ENCODE measurements at places on chromosomes 2 and 18.

DNA sequence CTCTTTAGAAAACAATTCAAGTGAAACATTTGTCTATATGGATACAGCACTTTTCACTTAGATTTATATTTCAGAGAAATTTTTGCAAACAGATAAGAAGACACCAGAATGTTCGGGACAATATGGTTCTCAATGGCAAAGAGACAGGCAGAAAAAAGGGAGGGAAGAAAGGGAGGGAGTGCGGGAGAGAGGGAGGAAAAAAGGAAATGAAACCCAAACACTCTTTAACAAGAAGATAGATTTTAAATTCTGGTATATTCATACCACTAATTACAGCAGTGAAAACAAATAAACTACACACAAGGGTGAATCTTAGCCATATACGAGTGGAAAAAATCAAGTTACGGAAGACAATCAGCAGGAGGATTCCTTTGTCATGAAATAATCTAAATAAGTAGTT, 3.0 kb downstream of the PASK start:
- DNase-seq, result no peak

GRCh38 chr18:25661831-25662230, 309.9 kb upstream of the ZNF521 start:
- DNase-seq, result no peak

DNA sequence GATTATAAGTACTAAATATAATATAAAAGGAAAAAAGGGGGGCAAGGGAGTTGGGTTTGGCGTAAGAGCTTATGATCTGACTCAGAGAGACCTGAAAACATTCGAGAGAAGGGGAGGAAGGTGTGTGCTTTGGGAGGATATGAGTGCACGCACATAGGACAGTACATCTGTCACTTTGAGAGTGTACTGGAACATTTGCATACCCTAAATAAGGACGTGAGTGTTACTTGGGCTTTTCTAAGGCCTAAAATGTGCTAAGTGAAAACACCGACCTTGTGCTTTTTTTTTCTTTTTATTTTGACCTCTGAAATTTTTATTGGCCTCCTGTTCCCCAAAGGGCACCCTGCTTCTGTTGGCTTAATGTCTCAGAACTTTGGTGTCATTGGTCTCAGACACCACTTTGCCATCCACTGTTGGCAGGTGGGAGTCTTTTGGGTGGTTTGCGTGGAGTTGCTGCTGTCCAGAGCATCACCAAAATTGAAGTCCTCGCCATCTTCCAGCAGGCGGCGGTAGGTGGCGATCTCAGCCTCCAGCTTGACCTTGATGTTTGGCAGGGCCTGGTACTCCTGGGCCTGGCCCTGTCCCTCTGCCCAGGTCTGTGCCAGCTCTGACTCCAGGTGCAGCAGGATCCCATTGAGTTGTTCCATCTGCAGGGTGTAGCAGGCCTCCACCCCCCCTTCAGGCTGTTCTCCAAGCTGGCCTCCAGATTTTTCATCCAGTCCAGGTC, 57.7 kb downstream of the CD28 start:
- no peak for DNase-seq

- DNase-seq, result no peak
Measured at GRCh38 chr2:226308323-226308680, 491.3 kb downstream of the IRS1 start.

GRCh38 chr2:221064880-221065279, 507.2 kb downstream of the EPHA4 start:
- no peak for DNase-seq

DNA sequence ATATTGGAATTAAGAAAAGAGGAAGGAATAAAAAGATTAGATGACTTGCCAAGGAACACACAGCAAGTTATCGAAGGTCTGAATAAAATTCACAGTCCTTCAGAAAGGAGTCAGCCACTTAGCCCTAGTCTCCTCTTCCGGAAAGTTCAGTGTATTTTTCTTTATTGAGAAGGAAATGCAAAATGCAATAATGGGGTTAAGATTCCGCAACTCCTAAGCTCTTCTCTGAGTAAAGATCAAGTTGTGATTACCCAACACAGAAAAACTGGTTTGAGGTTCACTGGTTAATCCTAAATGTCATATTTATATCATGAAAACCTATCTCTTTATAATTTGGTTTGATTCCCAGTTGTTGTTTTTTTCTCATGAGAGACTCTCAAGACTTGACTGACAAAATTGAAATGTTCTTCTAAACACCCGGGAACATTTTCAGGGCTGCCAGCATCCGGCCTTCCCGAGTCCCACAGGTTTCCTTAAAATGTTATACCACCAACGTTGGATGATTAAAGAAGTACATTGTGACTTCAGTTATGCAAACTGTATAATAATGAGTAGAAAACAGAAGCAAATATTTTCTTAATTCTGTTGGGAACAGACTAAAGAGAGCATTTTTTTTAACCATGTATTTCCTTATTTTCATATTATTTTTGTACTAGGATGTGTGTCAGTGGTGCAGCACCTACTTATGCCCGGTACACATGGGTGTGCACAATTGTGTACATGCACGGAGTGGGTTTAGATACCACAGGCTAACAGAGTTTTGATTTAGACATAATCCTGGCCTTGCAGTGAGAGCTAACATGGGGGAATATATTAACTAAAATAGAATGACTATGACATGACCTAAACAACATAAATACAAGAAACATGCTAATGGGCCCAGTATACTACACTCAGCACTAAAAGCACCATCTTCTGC, 100.2 kb downstream of the STK39 start:
- DNase-seq, result no peak

DNA sequence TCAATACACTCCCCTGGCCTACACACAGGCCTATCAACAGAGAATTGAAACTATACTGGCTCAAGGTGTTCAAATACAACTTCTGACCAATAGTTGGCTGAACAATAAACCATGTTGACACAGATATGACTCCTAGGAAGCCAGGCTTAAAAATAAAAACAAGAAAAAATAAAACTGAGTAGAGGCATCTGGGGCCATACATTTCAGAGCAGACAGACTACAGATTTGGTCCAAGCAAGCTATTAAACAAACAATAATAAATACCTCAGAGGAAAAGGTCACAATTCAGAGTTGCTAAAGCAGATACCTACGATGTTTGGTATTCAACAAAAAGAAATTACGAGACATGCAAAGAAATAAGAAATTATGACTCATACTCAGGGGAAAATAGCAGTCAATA, 132.8 kb upstream of the ACVR2A start:
- DNase-seq, result no peak

GRCh38 chr2:114495046-114495445, 52.6 kb downstream of the DPP10 start:
- DNase-seq, result no peak

DNA sequence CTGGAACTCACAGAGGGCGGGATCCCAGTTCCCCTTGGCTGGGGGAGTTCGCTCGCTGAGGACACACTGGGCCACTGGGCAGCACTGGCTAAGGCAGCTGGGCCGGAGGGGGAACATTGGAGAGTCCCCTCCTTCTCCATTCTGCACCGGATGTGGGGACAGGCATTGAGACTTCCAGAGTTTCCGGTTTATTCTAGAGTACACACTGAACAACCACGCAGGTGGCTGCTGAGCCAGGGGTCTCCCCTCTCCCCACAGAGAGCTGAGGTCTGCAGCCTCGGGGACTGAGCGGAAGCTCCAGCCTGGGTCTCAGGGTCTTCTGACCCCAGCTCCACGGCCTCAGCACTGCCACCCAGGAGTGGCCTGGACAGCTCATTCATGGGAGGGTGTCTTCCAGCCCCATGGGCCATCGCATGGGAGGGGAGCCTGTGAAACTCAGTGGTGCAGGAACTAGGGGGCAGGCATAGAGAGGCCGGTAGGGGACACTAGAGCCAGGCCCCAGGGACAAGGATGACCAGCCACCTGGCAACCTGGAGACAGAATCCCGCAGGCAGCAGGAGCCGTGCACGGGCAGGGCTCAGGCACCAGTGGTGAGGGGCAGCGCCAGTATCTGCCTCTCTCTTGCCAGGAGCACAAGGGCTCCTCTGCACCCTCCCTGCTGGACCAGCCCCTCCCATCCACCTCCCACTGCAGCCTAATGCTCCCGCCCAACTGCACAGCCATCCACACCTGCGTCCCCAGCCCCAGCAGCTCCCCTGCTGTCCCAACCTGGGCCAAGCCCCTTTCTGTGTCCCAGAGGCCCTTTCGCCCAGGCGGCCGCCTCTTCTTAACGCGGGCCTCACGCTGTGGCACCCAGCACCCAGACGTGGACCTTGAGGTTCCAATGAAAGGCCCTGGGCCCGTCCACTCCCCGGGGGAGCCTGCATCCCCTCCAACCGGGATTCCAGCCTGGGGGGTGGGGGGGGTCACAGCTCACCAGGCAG, 45.1 kb upstream of the GPC1 start:
- no peak for DNase-seq

DNA sequence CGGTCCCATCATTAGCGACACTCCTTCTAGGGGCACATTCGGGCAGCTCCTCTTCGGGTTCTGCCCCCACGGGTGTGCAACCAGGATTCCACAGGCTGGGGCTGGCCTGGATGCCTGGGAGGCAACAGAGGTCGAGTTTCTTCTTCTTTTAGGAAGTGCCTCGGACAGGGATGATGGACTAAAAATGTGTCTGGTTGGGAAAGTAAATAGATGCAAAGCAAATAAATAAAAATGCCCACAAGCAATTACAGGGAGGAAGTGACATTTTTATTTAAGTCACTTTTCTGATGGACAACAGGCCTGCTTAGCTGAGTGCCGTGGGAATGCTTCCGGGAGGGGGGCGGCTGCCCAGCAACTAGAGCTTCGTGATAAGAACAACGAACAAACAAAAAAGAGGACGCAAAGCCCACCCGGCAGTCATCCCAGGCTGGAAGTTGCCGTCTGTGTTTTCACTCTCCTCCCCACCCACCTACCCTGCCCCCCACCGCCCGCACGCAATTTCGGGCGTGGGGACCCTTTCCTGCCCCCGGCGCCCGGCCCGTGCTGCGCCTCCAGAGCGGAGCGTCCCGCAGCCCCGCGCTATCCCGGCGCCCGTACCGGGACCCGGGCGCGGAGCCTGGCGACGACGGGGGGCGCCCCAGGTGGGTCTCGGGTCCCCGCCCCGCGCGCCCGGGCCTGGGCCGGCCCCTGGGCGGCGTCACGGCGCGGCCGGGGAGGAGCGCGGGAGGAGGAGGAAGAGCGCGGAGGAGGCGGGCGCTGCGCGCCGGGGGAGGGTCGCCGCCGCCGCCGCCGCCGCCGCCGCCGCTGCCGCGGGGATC, 412 bp upstream of the NCK2 start:
- peak; percentile 76 for DNase-seq

GRCh38 chr2:159292157-159292556, 5.7 kb upstream of the WDSUB1 start:
- DNase-seq, result no peak

GRCh38 chr2:127414638-127415592, 3.3 kb upstream of the PROC start:
- no peak for DNase-seq

- no peak for DNase-seq
Measured at GRCh38 chr2:33344230-33344629, 132.2 kb upstream of the RASGRP3 start.

DNA sequence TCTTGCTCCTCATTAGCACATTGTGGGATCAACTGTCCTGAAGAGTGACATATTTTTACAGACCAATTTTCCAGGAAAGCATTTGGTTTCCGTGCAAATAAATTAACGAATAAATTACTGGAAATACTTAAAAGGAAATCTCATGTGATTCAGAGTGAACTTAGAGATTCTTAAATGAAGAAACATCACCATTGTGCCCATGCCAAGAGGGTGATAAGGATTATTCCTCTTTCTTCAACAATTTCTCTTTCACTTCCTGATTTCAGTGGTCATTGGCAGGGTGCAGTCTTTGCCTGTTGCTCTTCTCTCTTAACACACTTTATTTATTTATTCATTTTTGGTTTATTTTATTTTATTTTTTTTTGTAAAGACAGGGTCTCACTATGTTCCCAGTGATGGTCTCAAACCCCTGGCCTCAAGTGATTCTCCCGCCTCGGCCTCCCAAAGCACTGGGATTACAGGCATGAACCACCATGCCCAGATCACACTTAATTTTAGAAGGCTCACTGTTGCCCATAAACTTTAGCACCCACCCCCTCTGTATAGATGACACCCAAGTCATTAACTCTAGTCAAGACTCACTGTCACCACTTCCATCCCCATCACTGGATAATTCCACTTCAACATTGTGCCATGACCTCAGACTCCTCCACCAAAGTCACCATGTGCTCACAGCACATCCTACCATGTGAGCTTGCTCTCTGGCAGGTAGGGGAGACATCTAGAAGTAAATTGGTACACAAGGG, 92.6 kb upstream of the CERS6 start:
- DNase-seq, result no peak

- no peak for DNase-seq
Measured at GRCh38 chr2:195411219-195411687, 245.8 kb upstream of the SLC39A10 start.

DNA sequence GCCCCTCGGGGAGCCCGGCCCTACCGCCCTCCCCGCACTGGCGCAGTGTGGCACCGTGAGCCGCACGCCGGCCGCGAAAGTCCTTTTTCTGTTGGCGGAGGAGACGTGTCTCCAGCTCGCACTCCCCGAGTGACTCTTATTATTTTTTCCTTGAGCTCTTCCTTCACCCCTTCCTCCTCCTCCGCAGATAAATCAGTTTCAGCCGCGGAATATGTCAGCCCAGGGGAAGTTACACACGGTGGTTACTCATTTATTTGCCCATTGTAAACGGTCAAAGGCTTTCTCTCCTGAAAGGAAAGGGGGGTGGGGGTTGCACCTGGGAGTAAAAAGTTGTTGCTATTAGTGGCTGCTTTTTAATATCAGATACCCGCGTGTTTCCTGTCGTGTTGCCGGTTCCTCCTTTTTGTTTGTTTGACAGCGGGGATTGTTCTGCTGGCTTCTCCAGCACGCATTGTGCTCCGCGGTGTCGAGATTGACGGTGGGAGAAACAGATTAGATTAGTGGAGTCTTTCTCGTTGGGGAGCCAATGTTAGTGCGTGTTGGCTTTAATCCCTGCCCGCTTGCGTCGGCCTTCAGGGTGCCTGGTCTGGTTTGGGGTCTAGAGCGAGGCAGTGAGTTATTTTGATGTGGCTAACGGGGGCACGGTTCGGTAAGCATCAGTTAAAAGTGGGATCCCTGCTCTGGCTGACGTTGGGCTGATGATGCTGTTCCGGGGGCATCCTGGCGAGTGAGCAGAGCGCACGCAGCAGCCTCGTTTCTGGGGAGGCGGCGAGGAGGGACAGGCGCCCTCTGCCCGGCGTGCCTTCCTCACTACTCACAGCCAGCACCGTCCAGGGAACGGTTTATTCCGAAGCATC, 1.6 kb downstream of the CRIM1 start:
- peak; percentile 16 for DNase-seq

DNA sequence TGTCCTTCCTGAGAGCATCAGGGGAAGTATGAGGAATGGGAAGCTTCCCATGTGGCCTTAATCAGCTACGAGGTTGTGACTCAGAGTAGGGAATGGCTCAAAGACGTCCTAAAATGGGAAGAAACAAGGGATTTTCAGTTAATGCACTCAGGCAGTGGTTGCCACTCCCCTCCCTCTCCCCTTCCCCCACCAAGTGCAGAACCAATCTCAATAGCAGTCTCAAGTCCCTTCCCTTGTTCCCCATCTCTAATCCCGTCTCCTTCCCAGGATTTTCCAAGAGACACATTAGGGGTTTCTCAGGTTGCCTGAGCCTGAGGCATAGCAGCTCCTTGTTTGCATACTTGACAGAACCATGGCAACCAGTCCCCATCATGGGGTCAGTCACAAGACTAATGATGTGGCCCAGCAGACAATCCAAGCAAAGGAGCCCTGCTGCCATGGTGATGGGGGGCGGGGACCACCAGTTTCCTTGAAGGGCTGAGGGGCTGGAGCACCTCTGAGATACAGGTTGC, 18.2 kb upstream of the RESP18 start:
- no peak for DNase-seq

Data from CD4-positive, alpha-beta T cell treated with Interleukin-12 subunit alpha and Interleukin-12 subunit beta, for 1 hour (primary cell).